ENCODE measurements at places on chromosomes 1 and 21.

GRCh38 chr1:111347026-111347425, 56.4 kb downstream of the CHIA start:
- DNase-seq = no peak

- DNase-seq = no peak
These were observed 218.3 kb downstream of the LRRIQ3 start for GRCh38 chr1:73979684-73980083.

DNA sequence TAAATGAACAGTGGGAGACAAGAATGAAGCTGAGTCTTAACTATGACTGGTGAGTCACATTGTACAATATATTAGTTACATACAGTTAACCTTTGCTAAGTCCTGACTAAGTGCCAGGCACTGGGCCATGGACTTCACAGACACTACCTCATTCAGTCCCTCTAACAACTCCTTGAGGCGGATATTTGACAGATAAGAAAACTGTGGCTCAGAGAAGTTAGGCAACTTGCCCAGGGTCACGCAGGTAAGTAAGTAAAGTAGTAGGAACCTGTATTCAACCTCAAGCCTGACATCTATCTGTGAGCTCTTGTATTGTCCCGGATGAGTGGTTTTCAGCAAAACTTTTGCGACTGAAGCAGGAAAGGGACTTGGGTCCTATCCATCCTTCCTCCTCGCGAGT, 62.1 kb downstream of the GNG12 start:
- DNase-seq = no peak

- DNase-seq = no peak
These were observed 67.3 kb downstream of the PUM1 start for GRCh38 chr1:30998171-30998570.

DNA sequence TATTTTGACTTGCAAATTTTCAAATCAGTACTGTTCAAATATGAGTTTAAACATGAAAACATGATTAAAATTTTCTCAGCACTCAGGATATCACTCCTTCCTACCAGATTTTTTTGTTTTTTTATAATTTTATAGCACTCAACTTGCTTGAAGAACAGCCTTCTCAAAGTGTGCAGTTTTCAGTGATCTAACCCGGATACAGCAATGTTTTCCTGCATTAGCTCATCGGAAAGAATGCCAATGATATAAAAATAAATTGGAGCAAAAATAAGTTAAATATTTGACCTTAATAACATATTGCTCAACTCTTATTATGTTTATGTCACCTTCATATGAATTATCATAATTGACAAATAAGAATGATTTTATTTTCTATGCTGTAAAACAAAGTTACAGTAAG, 766.8 kb downstream of the USP25 start:
- no peak for DNase-seq

GRCh38 chr1:62530516-62531154, 66.7 kb upstream of the ANGPTL3 start:
- DNase-seq = no peak

DNA sequence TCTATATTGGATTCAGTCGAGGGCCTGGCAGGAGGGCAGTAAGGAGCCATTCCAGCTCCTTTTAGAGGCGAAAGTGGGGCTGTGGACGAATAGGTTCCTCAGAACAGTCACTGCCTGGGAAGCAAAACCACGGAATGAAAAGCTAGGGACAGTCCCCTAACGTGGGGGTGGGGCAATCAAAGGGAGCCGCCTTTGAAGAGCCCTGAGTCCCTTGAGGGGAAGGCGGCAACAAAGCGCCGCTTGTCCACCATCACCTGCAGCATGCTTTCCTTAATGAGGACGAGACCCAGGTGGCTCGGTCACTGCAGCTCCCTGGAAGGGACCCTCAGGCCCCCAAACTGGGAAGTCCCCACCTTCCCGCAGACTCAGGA, 184.7 kb downstream of the ETS2 start:
- DNase-seq = no peak

DNA sequence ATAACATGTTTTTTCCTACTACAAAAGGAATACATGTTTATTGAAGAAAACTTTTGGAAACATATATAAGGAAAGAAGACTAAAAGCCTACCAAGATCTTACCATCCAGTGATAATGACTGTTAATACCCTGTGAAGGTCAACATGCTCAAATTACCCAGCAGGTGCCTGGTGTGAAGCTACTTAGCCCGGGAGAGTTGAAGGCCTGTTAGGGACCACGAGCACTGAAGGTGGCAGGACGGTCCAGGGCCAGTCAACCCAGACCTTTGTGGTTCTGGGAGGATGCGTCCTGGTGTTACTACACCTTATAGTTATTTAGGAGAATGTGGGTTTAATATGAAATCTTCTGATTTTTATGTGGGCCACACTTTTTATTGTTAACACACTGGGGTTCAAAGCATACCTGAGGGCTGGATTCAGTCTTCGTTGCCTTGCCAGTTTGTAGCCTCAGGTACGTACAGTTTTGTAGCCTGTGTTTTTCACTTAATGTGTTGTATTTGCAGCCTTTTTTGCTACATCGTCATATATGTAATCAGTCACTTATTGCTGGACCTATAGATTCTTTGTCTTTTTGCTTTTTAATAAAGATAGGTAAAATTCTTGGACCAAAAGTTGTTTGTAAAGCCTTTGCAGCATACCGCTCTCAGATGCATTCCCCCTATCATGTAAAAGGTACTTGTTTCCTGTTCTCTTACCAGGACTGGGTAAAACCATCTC, 9.8 kb downstream of the ITSN1 start:
- no peak for DNase-seq

- no peak for DNase-seq
These were observed 36.7 kb downstream of the MAPKAPK2 start for GRCh38 chr1:206721454-206721853.
